ENCODE measurements at places on chromosomes 2 and 18.
A peak's percentile ranks its signal among the peaks of the same experiment; 100 is the strongest.

GRCh38 chr2:236180831-236181453 lies 12.8 kb upstream of the GBX2 start:
- DNase-seq: peak; percentile 78

DNA sequence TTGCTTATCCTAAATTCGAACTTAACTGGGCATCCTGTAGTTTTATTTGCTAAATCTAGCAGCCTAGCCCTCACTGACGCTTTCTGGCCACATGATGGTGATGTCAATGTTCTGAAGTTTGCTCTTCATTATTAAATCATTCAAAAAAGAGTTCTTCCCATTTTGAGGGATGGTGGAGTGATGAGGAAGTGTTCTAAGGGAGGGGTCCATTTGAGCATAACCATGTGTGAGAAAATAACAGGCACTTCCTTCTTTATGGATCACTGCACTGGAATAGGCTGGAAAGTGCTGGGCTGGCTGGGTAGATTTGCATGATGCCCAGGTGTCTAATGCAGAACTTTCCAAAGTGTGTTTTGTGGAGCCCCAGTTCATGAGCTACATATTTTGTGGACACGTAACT lies 74.2 kb downstream of the TNFRSF11A start:
- no peak for DNase-seq

DNA sequence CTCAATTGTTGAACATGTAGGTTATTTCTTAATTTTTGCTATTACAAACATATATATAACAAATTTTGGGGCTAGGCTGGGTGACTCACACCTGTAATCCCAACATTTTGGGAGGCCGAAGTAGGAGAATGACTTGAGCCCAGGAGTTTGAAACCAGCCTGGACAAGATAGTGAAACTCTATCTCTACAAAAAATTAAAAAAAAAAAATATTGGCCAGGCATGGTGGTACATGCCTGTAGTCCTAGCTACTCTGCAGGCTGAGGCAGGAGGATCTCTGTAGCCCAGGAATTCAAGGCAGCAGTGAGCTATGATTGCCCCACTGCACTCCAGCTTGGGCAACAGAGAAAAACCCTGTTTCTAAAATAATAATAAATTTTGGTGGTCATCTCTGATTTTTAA lies 23.5 kb downstream of the SLC4A1AP start:
- DNase-seq: no peak

DNA sequence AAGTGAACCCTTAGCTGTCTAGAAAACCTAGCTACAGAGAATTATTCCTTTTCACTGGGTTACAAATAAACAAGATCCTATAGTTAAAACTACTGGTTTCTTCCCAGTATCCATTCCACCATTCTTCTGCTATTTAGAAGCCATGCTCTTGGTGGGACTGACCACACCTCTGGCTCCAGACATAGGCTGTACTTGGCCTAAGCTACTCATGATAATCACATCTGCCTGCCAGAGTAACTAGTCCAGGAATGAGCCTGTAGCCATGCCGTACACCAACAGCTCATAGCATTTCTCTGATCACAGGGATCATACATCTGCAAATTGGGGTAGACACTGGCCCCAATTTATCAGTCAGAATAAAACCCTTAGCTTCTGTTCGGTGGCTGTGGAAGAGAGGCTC lies 33.7 kb downstream of the NABP1 start:
- DNase-seq: no peak

DNA sequence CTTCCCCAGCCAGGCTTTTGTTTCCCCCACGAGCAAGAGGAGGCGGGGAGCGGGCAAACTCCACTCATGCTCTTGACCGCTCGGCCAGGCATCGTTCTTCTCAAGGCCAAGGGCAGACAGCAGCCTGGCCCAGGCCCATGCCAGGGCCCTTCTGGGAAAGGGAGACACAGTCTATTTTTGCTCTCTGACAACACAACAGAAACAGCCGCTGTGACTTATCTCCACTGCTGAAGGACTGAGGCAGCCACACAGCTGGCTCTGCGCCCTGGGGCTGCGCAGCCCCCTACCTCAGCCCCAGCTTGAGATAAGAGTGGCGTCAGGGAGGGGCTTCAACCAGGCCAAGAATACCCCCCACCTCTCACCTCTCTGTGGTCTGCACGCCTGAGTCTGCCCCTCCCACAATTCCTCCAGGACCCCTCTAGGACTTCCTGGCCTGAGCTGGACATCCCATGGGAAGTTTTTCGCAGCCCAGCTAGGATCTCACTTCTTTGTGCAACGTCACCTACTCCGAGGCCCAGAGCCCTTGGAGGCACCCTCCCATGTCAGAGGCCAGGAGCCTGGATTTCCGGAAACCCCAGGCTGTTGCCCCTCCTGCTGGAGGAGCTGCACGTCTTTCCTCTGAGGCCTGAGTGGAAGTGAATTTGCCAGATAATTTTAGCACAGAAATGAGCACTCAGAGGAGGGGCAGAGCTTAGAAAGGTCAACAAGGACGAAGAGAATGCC lies 118.9 kb upstream of the OTOS start:
- no peak for DNase-seq

- DNase-seq: peak; percentile 27
Observed at GRCh38 chr2:114550895-114551793, 108.7 kb downstream of the DPP10 start.

GRCh38 chr2:101972621-101973434 lies 18.9 kb upstream of the IL1R2 start:
- DNase-seq: peak; percentile 94

DNA sequence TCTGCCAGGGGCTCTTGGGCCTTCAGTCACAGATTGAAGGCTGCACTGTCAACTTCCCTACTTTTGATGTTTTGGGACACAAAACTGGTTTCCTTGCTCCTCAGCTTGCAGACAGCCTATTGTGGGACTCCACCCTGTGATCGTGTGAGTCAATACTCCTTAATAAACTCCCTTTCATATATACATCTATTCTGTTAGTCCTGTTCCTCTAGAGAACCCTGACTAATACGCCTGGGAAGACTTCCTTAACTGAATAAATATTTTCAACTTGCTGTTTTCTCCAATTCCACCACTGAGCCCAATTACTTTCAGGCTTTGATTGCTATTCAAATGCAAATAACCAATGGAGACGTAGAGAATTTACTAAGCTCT lies 61.4 kb upstream of the CCDC195 start:
- no peak for DNase-seq

DNA sequence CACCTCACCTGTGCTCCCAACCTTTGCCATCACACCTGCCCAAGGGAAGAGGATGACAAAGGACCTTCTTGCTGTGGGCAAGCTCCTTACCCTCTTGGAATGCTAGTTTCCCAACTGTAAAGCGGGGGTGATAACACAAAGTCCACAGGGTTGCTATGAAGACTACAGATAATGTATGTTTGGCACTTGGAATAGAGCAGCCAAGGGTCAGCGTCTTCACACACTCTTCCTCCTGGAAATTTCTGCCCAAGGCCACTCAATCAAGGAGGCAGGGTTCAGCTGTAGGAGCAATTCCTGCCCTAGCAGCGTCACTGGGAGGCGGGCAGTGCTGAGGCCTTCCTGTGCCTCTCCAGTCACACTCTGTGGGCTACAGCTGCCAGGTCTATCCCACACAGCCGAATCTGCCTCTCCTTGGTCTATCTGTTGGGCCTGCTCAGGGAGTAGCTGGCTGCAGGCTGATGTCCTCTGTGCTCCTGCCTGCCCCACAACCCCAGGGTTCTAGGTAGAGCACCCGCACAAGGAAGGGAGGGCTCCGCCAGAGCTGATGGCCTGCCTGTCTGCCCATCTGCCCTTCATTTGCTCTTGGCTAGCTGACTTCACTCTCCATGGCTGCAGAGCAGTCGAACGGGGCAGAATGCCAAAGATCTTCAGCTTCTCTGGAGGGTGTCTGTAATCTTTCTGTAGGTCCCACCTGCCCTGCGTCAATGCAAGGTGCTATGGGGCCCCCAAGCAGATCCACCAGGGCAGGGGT lies 91.9 kb downstream of the MRO start:
- DNase-seq: no peak

DNA sequence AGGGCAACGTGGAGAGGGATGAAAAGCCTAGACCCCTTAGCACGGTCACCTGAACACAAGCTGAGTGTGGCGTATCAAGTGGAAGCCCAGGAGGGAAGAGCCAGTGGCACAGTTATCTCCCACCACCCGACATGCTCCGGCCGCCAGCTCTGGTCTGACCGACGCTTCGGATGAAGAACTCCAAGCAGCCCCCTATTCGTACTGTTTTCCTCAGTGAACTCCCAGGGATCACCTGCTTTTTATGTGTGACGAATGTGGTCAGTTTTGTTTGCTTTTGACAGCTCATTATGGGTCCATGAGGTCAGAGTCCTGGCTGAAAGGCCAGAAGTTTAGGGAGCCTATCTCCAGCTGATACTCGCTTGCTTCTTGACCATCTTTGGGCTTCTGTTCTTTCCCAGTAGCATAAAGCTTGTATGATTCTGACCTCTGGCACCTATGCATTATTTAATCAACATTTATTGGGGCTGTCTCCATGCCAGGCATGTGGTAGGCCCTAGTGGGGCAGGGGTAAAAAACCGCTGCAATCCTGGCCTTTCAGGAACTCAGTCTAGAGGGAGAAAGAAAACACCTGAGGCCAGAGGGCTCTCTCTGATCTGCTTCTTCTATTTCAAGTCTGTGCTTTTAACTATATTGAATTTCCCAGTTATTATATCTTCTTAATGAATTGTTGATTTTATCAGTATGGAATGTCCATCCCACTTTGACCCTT lies 33.0 kb upstream of the MRPL33 start:
- no peak for DNase-seq

- no peak for DNase-seq
Observed at GRCh38 chr2:74938264-74938663, 20.2 kb upstream of the POLE4 start.

GRCh38 chr2:9592699-9593098 lies 37.1 kb upstream of the ADAM17 start:
- DNase-seq: no peak

- DNase-seq: no peak
Observed at GRCh38 chr2:187679454-187679853, 125.2 kb upstream of the TFPI start.

DNA sequence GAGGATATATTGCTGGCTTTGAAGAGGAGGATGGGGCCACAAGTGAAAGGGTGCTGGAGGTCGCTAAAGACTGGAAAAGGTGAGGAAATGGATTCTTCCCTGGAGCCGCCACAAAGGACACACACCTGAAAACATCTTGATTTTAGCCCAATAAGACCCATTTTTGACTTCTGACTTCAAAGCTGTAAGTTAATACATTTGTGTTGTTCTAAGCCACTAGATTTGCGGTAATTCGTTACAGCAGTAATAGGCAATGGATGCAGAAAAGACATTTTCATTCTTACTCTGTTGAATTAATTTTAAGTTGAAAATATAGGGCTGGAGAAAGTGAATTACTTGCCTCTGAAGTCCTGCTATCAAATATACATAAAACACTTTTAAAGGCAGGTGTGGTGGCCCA lies 117.7 kb upstream of the RAB12 start:
- DNase-seq: no peak

DNA sequence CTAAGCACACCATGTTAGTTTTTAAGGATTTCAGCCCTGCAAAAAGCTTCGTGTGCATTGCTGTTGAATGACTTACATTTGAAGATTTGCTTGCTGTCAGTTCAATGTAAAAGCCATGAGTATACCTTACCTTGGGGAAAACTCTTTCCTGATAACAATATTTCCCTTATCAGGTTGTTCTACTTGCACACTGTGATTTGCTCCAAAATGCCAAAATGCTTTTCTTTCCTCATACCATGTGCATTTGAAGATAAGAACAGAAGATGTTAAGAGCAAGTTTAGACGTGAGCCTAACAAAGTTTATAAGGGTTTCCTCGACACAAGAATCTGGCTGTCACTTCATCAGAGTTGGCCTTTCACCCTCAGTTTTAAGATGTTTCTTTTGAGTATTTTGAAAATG lies 57.6 kb downstream of the SCN1A start:
- no peak for DNase-seq

GRCh38 chr2:88885275-88885674 lies 193.8 kb downstream of the RPIA start:
- no peak for DNase-seq

DNA sequence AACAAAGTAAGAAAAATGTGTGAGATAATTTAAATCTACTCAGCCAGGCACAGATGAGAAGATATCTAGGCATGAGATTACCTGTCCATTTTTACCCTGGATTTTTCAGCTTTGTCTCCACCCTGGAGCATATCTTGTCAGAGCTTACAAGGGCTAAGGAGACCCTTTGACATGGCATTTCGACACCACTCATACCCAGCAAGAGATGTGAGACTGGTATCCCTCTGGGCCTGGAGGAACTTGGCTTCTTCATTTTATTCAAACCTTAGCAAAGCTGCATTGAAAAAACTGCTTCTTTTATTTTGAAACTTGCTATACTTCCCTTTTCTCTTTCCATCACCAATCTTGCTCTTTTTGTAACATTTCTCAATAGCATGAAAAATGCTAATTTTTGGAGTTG lies 194.9 kb upstream of the HNMT start:
- DNase-seq: no peak

DNA sequence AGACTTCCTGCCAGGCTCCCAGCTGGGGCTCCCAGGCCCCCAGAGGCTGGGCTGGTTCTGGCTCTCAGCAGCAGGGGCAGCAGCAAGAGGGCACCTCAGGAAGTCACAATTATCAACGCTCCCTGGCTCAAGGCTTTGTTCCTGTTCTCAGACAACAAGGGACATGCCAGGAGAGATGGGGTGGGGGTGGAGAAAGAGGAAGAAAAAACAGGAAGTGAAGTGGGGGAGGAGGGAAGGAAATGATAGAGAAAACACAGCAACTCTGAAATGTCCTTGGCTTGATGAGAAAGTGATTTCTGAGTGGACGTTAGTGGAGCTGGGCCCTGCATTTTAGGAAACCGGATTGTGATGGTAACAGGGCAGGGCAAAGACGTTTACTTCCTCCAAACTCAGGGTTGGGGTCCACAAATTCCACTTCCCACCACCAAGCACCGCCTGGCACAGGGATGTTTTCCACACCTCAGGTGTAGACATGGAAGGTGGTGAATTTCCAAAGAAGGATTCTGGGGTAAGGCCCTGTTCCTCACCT lies 40.4 kb downstream of the CYRIA start:
- DNase-seq: no peak

- DNase-seq: peak; percentile 14
Observed at GRCh38 chr2:74146929-74147726, 584 bp downstream of the BOLA3 start.

DNA sequence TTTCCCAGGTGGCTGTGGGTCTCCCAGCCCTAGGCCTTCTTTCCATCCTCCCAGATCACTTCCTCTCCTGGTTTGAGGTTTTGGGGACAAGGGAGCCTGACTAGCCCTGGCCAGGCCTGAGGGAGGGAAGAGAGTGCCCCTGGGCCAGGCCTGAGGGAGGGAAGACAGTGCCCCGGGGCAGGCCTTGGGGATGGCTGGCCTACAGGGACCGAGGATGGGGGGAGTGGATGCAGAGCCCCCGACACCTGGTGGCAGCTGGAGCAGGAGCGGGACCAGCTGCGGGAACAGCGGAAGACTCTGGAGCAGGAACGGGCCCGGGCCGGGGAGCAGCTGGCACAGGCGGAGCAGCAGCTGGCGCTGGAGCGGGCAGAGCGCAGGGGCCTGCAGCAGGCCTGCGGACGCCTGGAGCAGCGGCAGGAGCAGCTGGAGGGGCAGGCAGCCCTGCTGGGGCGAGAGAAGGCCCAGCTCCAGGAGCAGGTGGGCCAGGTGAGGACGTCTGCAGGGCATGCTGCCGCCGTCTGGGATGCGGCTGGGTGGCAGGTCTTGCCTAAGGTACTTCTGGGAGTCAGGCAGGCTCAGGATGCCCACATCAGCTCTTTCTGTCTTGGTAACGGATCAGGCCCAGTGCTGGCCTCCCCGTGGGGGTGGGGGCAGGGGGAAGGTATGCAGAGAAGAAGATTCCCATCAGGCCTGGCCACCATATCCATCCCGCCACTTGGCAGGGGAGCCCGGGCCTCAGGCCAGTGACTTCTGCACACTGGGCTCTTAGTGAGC lies 29.2 kb downstream of the CROCC2 start:
- no peak for DNase-seq

- DNase-seq: no peak
Observed at GRCh38 chr2:47050021-47050760, 104.9 kb downstream of the STPG4 start.

Data from fibroblast of skin of scalp (primary cell).